SK-MEL-5 (cell line): ENCODE measurements at places on chromosomes 5 and 9. TPM values are rescaled to one million over a fixed set of nuclear protein-coding genes. Genes with fewer than 3 reads are reported as not detected.

MARCHF11 gene
- total RNA-seq: not detected in 2 replicates

DNA sequence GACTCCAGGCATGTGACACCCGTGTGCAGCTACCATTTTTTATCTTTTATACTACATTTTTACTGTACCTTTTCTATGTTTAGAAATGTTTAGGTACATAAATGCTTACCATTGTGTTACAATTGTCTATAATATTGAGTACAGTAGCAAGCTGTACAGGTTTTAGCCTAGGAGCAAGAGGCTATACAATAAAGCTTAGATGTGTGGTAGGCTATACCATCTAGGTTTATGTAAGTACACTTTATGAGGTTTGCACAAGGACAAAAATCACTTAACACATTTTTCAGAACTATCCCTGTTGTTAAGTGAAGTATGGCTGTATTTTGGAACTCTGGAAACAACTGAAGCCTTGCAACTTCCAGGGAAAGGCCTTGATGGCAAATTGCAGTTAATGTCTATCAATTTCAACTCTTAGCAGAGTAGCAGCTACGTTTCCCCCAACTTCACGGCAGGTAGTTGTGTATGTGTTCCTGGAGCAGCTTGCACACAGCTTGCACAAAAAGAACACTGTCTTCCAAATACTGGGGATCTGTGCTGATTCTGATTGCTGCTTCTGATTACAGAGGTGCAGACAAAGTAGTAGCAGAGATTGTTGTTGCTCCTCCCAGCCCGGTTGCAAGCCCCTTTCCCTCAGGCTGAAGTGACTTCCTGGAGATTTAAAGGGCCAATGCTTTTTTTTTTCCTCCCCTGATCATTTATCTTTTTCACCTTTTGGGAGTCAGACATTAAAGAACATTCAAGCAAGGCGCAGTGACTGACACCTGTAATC is 30.0 kb downstream of the SIL1 start:
- DNase-seq: peak; percentile 22

GRCh38 chr5:103336941-103337340 is 78.4 kb downstream of the MACIR start:
- DNase-seq: no peak

DNA sequence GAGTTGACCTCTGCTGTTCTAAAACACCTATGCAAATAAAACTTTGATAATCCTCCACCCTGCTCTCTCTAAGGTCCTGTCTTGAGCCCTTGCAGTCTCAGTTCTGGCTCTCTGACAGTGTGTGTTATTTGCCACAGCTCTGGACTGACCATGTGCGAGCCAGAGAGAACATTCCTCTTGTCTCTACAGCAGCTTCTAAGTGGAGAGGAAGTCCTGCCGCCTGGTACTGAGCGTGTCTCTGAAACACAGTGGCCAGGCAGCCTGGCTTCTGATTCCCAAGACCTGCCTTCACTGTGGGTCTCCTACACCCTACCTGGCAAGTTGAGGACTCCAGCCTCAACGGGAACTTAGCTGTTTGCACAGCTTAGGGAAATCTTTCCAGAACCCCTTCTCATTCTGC is 61.6 kb downstream of the ENTREP1 start:
- DNase-seq: no peak

GRCh38 chr9:129322641-129323375 is 144.7 kb upstream of the IER5L start:
- no peak for DNase-seq

RCL1 gene
- 17.6 and 21.5 TPM in 2 replicates for total RNA-seq

SLC6A19 gene
- not detected in 2 replicates for total RNA-seq

PRELID2 gene
- total RNA-seq: 19.1 and 22.6 TPM in 2 replicates

GRCh38 chr9:95103871-95104580 is 213.5 kb downstream of the FANCC start:
- DNase-seq: no peak

DNA sequence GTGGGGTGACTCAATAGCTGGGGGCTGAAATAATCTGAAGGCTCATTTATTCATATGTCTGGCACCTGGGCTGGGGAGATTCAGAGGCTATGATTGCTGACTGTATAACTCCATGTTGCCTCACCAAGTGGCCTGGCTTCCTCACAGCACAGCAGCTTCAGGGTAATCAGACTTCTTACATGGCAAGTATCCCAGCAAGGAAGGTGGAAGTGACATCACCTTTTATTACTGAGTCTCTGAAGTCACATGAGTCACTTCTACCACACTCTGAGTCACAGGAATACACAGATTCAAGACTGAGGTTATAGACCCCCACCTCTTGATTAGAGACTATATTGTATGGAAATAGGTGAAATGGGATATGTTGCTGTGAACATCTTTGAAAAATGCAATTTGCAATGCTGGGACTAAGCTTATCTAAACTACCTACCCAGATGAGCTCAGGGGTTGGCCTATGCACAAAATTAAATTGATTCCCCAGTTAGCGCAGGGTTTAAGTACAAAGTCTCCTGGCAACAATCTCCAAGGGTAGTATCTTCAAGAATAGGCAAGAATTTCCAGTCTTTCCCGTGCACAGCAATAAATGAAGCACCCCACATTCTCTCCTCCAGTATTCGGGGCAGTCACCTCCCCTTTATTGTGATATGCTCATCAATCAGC is 553.1 kb downstream of the LRRC70 start:
- DNase-seq: no peak

GRCh38 chr9:112608851-112609250 is 109.1 kb downstream of the INIP start:
- DNase-seq: no peak

GRCh38 chr5:179599100-179599499 is 24.4 kb downstream of the HNRNPH1 start:
- DNase-seq: no peak

GRCh38 chr5:5854087-5854486 is 431.6 kb downstream of the ICE1 start:
- DNase-seq: no peak

ADAMTSL2 gene
- 0.83 and 1.1 TPM in 2 replicates for total RNA-seq

GRCh38 chr5:37804401-37804800 is 35.4 kb downstream of the GDNF start:
- DNase-seq: no peak

- DNase-seq: peak; percentile 73
These were observed 33.5 kb upstream of the EBF1 start for GRCh38 chr5:159133041-159133741.

DOK3 gene
- 0.98 and 2.0 TPM in 2 replicates for total RNA-seq

TMEM232 gene
- 0.74 and 2.0 TPM in 2 replicates for total RNA-seq

DNA sequence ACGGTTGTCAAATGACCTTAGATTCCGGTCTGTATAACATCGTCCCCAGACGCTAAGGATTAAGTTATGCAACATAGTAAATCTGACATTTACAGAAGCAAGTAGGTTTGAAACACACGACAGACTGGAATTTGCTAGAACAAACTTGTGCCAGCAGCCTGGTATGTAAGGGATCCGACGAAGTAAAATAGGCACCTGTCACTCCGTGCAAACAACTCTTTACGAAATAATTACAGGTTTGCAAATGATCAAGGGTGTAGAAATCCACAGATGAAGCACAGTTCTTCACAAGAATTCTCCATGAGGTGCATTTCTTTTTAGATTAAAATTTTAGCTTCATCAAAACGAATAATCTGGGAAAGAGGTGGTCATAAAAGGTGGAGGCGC is 508 bp downstream of the MOCS2 start:
- DNase-seq: peak; percentile 25

GRCh38 chr9:16335788-16336580 is 534.5 kb downstream of the BNC2 start:
- DNase-seq: no peak

- DNase-seq: no peak
These were observed 313.4 kb upstream of the SLC30A5 start for GRCh38 chr5:68780299-68780955.

- DNase-seq: no peak
These were observed 17.9 kb downstream of the TPPP start for GRCh38 chr5:675111-675870.

- DNase-seq: no peak
These were observed 49.2 kb upstream of the SPDL1 start for GRCh38 chr5:169534311-169534880.

CHD1 gene
- total RNA-seq: 107 and 111 TPM in 2 replicates

DNA sequence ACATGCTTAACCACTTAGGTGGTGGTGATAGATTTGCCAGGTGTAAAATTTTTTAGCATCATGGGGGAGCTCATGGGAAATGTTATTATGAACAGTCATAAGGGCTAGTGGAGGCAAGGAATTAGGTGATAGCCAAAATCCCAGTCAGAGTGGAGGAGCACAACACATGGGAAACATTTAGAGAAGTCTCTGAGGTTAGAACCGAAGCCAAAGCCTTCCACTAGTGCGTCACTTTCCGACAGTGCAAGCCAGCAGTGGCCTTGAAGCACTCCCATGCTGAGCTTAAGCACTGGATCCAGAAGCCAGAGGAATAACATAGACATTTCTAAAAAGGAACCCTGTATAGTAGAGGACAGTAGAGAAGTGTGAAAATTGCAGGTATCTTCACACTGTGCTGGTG is 101.5 kb upstream of the SNX2 start:
- DNase-seq: no peak

GRCh38 chr9:69232135-69232534 is 58.1 kb downstream of the TJP2 start:
- DNase-seq: no peak

DNA sequence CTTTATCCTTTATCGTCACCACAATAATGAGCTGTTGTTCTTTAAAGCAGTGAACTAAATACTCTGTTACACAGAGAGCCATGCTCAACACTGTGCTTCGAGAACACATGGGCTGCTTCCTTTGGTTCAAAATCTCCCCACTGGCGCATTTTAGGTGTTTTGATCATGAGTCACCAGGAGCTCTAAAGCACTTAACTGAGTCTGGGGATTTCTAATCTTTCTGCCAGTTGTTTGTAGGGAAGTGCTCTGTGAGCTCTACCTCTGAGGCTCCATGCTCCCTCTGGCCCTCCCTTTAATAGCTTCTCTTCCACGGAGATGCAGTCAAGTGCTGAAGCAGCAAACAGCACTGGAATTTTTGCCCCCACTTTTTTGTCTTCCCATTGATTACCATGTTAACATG is 17.0 kb downstream of the ERAP2 start:
- no peak for DNase-seq

GRCh38 chr5:11547730-11548129 is 356.5 kb downstream of the CTNND2 start:
- no peak for DNase-seq

DAB2IP gene
- 13.4 and 14.1 TPM in 2 replicates for total RNA-seq

GRCh38 chr5:100537946-100538345 is 2.8 kb downstream of the FAM174A start:
- no peak for DNase-seq

PIP5K1B gene
- 5.0 and 7.4 TPM in 2 replicates for total RNA-seq

NDFIP1 gene
- total RNA-seq: 38.6 and 41.8 TPM in 2 replicates

EIF4E1B gene
- not detected in 2 replicates for total RNA-seq

DNA sequence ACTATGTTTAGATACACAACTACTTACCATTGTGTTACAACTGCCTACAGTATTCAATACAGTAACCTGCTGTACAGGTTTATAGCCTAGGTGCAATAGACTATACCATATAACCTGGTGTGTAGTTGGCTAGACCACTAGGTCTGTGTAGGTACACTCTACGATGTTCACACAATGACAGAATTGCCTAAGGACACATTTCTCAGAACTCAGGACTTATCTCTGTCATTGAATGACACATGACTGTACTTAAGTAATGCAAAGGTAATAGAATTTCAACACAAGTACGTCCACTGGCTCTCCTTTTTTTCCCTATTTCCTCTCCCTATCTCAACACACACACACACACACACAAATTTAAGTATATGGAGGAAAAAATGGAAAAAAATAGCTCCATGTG is 385.6 kb downstream of the CTNND2 start:
- no peak for DNase-seq

PRSS3 gene
- not detected in 2 replicates for total RNA-seq

GRCh38 chr5:170420806-170421412 is 31.7 kb upstream of the KCNMB1 start:
- peak; percentile 80 for DNase-seq
